ENCODE measurements at places on chromosomes 2 and 18. TPM values are rescaled to one million over a fixed set of nuclear protein-coding genes. Genes with fewer than 3 reads are reported as not detected.

Gene PLEK
- total RNA-seq = not detected

Gene DTNA
- total RNA-seq = 0.48 TPM

Gene ONECUT2
- 0.14 TPM for total RNA-seq

Gene CD8B2
- total RNA-seq = not detected

Gene EML6
- total RNA-seq = 0.63 TPM

Gene KCNG2
- total RNA-seq = not detected

Gene PARD6G
- 18.0 TPM for total RNA-seq

Gene SERPINB13
- total RNA-seq = 5.9 TPM

Gene MAL
- total RNA-seq = not detected

Gene LIPG
- total RNA-seq = 76.3 TPM

Gene VIT
- not detected for total RNA-seq

Gene COL5A2
- 22.7 TPM for total RNA-seq

Gene XDH
- total RNA-seq = 19.3 TPM

Gene UCN
- 0.14 TPM for total RNA-seq

Gene MEIS1
- 9.0 TPM for total RNA-seq

Gene GREB1L
- 5.3 TPM for total RNA-seq

Gene VSNL1
- 5.3 TPM for total RNA-seq

Gene ACKR3
- total RNA-seq = 1.8 TPM

Gene ARHGEF4
- 22.5 TPM for total RNA-seq

Gene CFC1
- total RNA-seq = not detected
